ENCODE measurements at places on chromosomes 12 and 14. TPM values are rescaled to one million over a fixed set of nuclear protein-coding genes. Genes with fewer than 3 reads are reported as not detected.
A peak's percentile ranks its signal among the peaks of the same experiment; 100 is the strongest.

OTOGL gene
- 0.69 TPM for polyA plus RNA-seq

SLCO1B1 gene
- polyA plus RNA-seq = not detected

GRCh38 chr12:127809275-127809674 lies 457.7 kb upstream of the TMEM132C start:
- DNase-seq = peak; percentile 76

DNA sequence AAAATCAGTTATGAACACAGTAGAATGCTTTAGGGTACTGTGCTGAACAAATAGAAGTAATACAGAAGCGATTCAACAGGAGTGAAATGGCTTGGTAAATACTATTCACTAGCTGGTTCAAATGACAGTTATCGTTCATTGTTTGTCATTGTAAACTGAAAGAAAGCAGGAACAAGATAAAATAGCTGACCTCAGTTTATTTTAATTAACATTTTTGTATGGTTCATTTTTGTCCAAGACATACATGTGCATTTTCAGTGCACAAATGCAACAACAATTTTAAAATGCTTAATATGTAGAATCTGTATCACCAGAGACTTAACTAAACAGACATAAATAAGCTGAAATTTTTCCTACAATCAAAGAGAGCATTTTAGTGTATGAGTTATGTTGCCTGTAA lies 49.9 kb downstream of the ALX1 start:
- no peak for DNase-seq

- DNase-seq = no peak
These were observed 353.1 kb downstream of the TMEM121 start for GRCh38 chr14:105879503-105879866.

DNA sequence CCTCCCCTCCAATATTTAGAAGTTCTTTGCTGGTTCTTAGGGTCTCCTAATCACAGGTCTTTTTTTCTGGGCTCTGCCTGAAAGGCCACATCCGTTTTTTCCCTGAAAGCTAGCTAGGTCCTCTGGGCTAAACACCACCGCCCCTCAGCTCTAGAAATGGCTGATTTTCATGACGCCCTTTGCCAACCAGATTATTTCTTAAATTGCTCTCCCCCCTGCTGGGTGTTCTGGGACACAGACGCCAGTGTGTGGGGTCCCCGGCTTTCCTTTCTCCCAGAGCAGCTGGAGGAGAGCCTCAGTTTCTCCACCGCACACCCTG lies 45.3 kb upstream of the ATP23 start:
- no peak for DNase-seq

DNA sequence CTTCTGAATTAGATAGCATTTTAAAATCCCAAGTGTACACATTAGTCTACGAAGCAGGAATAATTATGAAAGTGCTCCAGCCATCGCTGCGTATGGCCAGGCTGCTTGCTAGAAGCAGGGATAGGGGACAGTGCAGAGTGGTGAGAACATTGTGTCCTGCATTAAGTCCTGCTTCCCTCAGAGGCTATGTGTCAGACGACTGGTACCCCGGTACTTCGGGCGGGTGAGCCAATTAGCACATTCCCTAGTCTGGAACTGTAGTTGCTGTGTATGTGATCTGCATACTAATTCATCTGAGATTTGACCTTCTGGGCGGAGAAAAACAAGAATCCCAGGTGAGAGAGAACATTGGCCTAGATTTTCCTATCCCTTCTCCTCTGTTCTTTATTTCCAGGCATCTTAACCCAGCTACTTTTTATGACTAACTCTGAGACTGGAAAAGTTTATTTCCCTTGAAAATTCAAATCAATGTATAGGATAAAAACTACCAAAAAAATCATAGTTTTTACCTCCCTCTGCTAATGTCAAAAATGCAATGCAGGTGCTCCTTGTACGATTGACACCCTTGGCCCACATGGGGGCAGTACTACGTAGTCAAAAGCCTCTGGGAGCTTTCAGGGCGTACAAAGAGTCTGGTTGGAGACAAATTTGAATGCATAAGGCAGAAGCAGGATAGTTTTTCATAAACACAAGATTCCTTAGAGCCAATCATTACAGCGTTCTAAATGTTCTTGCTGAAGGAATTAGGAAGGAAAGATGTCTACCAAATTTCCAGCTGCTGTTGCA lies 764.3 kb downstream of the NOVA1 start:
- peak; percentile 56 for DNase-seq

GRCh38 chr14:51333901-51334521 lies 94.0 kb downstream of the TMX1 start:
- DNase-seq = peak; percentile 24

GRCh38 chr14:23349156-23349845 lies 3.4 kb downstream of the SLC22A17 start:
- no peak for DNase-seq

- DNase-seq = no peak
These were observed 630.4 kb downstream of the DIO2 start for GRCh38 chr14:79580906-79581305.

Data from muscle of back (tissue), 13 donors.